Kidney epithelial cell (primary cell): ENCODE measurements at places on chromosomes 12 and 14. TPM values are rescaled to one million over a fixed set of nuclear protein-coding genes. Genes with fewer than 3 reads are reported as not detected.

- DNase-seq, result no peak
Measured at GRCh38 chr14:24240110-24240918, 2.1 kb downstream of the TINF2 start.

- DNase-seq, result no peak
Measured at GRCh38 chr14:93683226-93683625, 105.1 kb downstream of the PRIMA1 start.

DNA sequence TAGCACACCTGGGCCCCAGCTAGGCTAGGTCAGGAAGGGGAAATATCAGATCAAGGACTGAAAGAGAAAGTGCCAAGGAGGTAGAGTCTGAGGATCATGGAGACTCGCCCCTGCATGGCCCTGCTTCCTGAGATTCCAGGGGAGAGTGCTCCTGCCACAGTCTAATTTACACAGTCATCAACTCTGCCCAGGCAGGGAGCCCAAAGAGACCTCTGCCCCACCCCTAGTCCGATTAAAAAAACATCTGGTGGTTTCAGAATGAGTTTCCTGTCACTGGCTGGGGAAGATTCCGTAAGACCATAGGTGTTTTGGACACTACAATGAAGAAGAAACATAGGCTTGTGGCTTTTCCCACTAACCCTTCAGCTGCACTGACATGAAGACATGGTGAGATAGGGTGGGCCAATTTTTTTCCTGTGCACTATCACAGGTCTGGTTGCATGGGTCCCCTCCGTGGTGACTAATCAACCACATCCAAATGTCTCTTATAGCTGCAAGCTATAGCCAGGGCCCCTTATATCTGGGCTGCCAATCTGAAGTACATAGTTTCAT lies 31.5 kb upstream of the GZMB start:
- DNase-seq, result no peak

DNA sequence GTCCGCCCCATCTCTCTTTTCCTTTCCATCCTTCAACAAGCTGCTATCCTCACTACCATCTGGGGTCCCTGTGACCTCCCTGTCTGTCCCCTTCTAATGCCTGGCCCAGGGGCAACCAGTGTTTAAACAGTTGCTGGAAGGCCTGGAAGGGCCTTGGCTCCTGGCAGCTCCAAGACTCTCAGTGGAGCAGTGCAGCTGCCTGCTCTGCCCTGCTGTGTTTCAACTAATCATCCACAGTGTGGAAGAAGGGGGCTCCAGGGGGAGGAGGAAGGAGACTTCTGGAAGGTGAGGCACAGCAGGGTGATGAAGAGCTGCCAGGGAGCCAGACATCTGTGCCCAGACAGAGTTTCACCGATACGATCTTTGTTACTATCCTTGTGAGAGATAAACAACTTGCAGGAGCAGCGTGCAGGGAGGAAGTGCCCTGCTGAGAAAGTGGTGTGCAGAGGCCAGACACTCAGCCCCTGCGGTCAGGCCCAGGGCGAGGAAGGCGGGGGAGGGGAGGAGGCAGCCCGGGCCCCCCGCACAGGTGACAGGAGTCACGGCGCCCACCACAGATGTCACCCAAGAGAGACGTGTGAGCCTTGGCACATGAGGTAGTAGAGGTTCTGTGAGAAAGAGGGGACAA lies 1061.8 kb downstream of the BCL11B start:
- DNase-seq, result no peak

- no peak for DNase-seq
Measured at GRCh38 chr14:50951032-50951431, 6.7 kb upstream of the PYGL start.

DNA sequence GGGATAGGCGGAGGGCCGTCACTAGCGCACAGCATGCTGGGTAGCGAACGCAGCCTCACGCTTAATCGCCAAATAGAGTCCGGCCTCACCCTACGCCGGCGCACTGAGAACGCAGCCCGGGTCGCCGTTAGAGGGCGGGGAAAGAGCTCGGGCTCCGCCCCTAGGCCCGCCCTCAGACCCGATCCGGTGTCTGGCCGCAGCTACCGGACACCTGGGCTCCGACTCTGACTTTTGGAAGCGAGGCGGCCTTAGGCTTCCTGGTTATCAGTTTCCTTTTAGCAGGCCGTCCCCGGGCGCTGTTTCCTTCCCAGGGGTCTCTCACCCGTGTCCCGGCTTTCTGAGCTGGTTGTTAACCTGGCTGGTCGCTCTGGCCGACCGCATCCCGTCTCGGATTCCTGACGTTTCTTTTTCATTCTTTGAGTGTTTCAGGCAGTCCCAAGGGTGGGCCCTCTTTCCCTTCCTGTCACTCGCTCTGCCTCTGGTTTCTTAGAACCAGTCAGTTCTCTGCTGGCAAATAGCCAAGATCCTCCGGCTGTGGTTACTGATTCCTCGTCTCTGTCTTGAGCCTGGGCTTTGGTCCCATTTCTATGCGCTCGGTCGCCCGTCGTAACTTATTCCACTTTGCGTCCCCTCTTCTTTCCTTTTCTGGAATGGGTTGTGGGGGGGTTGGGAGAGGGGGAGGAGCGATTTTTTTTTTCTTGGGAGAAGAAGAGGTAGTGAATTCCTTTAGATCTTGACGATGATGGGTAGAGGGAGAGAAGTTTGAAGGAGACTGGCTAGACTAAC lies 464 bp upstream of the STRN3 start:
- peak; percentile 94 for DNase-seq

DNA sequence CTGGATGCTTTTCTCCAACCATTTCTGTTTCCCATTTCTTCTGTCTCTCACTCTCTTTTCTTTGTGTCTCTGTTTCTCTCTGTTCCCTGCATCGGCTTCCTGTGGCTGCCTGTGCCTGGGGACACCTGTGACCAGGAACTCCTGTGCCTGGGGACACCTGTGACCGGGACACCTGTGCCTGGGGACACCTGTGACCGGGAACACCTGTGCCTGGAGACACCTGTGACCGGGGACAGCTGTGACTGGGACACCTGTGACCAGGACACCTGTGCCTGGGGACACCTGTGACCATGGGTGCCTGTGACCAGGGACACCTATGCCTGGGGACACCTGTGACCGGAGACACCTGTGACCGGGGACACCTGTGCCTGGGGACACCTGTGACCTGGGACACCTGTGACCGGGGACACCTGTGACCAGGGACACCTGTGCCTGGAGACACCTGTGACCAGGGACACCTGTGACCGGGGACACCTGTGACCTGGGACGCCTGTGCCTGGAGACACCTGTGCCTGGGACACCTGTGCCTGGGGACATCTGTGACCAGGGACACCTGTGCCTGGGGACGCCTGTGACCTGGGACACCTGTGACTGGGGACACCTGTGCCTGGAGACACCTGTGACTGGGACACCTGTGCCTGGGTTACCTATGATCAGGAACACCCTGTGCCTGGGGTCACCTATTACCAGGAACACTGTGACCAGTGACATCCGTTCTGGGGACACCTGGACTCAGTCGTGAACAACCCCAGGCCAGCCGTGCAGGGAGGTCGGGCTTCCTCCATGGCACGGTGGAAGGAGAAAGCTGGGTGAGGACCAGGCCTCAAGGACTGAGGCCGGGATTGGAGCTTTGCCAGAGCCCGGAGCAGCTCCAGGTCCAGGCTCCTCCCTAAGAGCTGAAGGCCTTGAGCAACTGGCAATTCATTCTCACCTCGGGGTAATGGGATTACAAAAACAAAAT lies 23.4 kb upstream of the FBRSL1 start:
- DNase-seq, result no peak

Gene TAS2R8
- 0.08 TPM in 1 of 2 replicates, not detected in the other for total RNA-seq

Gene RFLNA
- total RNA-seq, result 0.48 and 0.54 TPM in 2 replicates

Gene FOXG1
- 0.17 TPM in 1 of 2 replicates, not detected in the other for total RNA-seq

Gene TMED8
- 9.7 and 10.9 TPM in 2 replicates for total RNA-seq
